ENCODE measurements at places on chromosomes 2 and 18. TPM values are rescaled to one million over a fixed set of nuclear protein-coding genes. Genes with fewer than 3 reads are reported as not detected.

DNA sequence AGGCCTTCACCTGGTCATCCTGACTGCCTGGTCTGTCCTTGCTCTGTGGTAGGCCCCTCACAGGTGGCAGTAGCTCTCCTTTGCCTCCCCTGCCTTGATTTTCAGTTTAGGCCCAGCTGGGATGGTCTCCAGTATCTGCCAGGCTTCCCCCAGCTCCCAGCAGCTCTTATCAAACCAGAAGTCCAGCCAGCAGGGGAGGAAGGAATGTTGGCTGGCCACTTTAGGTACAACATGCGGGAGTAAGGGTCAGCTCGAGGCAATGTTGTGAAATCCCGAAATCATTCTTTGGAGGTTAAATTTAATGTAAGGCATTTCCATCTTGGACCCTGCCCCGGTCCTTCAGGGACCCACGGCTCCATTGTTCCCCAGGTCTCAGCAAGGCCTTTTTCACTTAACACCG, 16.8 kb downstream of the ATP6V1C2 start:
- H3K36me3 ChIP-seq: no peaks in the 10 kb centered on the region
- H3K4me1 ChIP-seq: no peaks in the 10 kb centered on the region
- H3K27ac ChIP-seq: no peak overlapping the region
- H3K27me3 ChIP-seq: peaks cover 2% of the 10 kb centered on the region
- DNase-seq: no peak

Gene CYTIP
- total RNA-seq: 369 TPM

Gene KYNU
- total RNA-seq: not detected

DNA sequence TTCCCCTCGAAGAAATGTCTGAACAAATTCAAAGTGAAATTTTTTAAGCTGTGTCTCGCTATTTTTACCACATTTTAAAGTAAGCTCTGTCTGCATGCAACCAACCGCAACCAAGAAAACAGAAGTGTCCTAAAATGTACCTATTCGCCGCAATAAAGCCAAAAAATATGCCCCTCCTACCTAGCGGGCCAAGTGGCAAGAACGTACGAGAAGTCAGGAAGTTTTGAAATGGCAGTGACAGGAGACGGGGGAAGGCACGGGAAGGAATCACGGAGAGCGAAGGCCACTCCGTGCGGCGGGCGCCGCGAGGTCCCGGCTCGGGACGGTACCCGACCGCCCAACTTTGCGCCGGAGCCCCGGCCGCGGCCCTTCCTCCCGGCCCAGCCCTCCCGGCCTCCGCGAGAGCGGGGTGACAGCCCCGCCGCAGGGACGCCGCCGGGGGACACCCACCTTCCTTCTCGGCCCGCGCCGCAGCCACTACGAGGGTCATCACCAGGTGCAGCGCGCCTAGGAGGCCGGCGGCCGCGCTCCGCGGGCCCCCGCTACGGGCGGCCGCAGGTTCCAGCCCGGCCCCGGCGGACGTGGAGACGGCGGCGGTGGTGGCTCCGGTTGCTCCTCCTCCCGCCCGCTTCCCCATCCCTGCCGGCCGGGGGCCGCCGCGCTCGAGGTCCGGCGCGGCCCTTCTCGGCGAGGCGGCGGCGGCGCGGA, 568 bp downstream of the TMEM131 start:
- H3K4me3 ChIP-seq: peak overlapping the region; percentile 87
- H3K27ac ChIP-seq: peak overlapping the region; percentile 95
- DNase-seq: peak; percentile 61
- peaks cover 36% of the 10 kb centered on the region for H3K4me1 ChIP-seq

DNA sequence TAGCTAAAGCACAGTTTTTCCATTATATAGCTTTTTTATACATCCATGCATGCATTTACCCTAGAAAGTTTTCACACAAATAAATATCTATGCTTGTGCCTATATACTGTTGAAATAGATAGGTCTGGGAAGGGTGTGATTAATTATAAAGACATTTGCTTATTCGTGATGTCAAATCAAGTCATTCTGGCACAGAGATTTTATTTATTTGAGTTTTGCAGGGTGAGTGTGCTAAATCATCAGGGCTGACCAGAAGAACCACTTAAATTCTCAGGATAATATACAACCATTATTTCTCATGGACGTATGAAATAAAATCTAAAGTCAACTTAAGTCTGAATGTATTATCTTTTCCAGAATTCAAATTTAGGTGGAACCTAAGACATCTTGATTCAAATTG, 295.5 kb downstream of the EPHA4 start:
- no peaks in the 10 kb centered on the region for H3K36me3 ChIP-seq
- H3K4me3 ChIP-seq: no peak overlapping the region
- no peak overlapping the region for H3K27ac ChIP-seq
- DNase-seq: no peak
- peaks cover 8% of the 10 kb centered on the region for H3K27me3 ChIP-seq
- H3K4me1 ChIP-seq: no peaks in the 10 kb centered on the region

DNA sequence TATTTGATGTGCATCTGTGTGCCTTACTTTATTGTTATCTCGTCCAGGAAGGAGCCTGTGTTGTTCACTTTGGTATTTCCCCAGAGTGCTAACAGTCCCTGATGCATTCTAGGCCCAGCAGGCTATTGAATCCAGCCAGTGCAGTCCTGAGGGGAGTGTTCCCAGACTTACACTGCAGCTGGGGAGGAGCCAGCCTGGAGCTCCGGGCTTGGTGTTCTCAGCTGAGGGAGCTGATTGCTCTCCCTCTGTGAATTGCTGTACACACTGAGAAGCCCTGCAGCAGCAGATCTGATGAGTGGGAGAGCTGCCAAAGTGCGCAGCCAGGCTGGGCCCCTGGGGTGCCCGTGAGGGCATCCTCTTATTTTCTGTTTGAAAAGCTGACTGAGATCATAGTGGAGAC, 159.2 kb downstream of the GALNT3 start:
- no peak overlapping the region for H3K27ac ChIP-seq
- H3K4me3 ChIP-seq: no peak overlapping the region
- H3K27me3 ChIP-seq: peaks cover 2% of the 10 kb centered on the region
- no peak for DNase-seq
- H3K36me3 ChIP-seq: no peaks in the 10 kb centered on the region

Gene CHRND
- not detected for total RNA-seq

GRCh38 chr18:2907550-2908135, 60.8 kb downstream of the EMILIN2 start:
- DNase-seq: no peak
- H3K4me3 ChIP-seq: peak overlapping the region; percentile 83
- H3K27me3 ChIP-seq: no peaks in the 10 kb centered on the region
- H3K27ac ChIP-seq: peak overlapping the region; percentile 60
- peaks cover 9% of the 10 kb centered on the region for H3K36me3 ChIP-seq
- H3K4me1 ChIP-seq: peaks cover 15% of the 10 kb centered on the region

GRCh38 chr2:207711750-207712530, 500 bp downstream of the CCNYL1 start:
- peak overlapping the region; percentile 88 for H3K4me3 ChIP-seq
- H3K27ac ChIP-seq: peak overlapping the region; percentile 70
- H3K4me1 ChIP-seq: peaks cover 25% of the 10 kb centered on the region
- H3K36me3 ChIP-seq: peaks cover 3% of the 10 kb centered on the region
- DNase-seq: peak; percentile 69
- H3K27me3 ChIP-seq: no peaks in the 10 kb centered on the region

- H3K4me3 ChIP-seq: no peak overlapping the region
- H3K36me3 ChIP-seq: no peaks in the 10 kb centered on the region
- no peak overlapping the region for H3K27ac ChIP-seq
- H3K4me1 ChIP-seq: no peaks in the 10 kb centered on the region
- peaks cover 11% of the 10 kb centered on the region for H3K27me3 ChIP-seq
These were observed 195.4 kb upstream of the RMP24 start for GRCh38 chr18:35777039-35777438.

- no peaks in the 10 kb centered on the region for H3K27me3 ChIP-seq
- DNase-seq: no peak
- no peak overlapping the region for H3K27ac ChIP-seq
- H3K4me3 ChIP-seq: no peak overlapping the region
- H3K36me3 ChIP-seq: no peaks in the 10 kb centered on the region
- peaks cover 8% of the 10 kb centered on the region for H3K4me1 ChIP-seq
These were observed 108.8 kb upstream of the PPP1CB start for GRCh38 chr2:28642796-28643195.
